ENCODE measurements at places on chromosomes 5 and 9. TPM values are rescaled to one million over a fixed set of nuclear protein-coding genes. Genes with fewer than 3 reads are reported as not detected.

Gene PCDHB4
- total RNA-seq = 3.8 TPM

DNA sequence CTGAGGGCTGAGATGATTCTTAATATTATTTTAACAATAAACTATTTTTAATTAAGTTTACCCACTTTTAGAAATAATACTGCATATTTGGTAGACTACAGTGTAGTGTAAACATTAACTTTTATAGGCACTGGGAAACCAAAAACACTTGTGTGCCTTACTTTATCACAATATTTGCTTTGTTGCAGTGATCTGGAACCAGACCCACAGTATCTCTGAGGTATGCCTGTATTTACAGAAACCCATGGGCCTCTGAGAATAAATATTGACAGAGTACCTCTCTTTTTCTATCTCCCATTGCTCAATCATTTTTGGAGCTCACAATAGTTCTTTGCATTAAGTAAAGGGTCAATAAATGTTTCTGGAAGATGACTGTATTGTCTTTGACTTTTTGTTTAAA lies 73.3 kb downstream of the SLCO4C1 start:
- no peak for DNase-seq

- DNase-seq = no peak
Observed at GRCh38 chr9:33161589-33162132, 5.5 kb downstream of the B4GALT1 start.

- DNase-seq = no peak
Observed at GRCh38 chr5:36147681-36148080, 4.0 kb downstream of the LMBRD2 start.

- no peak for DNase-seq
Observed at GRCh38 chr5:145463634-145464033, 371.5 kb downstream of the PRELID2 start.

Gene TEK
- 36.5 TPM for total RNA-seq

Gene OLFML2A
- 40.2 TPM for total RNA-seq

Gene GMCL2
- total RNA-seq = 0.16 TPM

Gene DEPDC1B
- total RNA-seq = 8.4 TPM

- DNase-seq = no peak
Observed at GRCh38 chr5:158820891-158821290, 278.8 kb downstream of the EBF1 start.

GRCh38 chr9:124137944-124138335 lies 119.8 kb upstream of the NEK6 start:
- no peak for DNase-seq

GRCh38 chr5:88925692-88926490 lies 42.9 kb upstream of the MEF2C start:
- DNase-seq = no peak

Gene TTC1
- 38.2 TPM for total RNA-seq

GRCh38 chr5:123651234-123651633 lies 139.3 kb downstream of the CSNK1G3 start:
- no peak for DNase-seq

Gene CAMK4
- total RNA-seq = 30.9 TPM

DNA sequence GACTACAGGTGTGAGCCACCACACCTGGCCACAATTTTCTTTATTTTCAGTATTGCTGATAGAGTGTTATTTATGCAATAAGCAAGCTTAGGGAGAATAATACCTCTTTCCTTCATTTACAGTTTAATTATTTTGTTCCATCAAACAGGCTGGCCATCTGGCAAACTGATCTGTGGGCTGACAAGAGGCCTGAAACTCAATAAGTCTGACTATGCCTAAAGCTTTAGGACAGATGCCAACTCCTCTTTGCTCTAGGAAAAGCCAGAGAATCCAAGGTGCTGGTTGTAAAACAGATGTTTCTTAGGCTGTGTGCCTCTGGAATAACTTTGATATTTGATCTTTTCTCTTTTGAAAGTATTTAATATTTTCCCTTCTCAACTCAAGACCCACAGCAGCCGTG lies 98.4 kb downstream of the TARS1 start:
- no peak for DNase-seq

GRCh38 chr5:370959-371810 lies 49.7 kb downstream of the AHRR start:
- DNase-seq = no peak

- no peak for DNase-seq
Observed at GRCh38 chr9:37677435-37677834, 26.7 kb downstream of the FRMPD1 start.

Gene C5
- 18.1 TPM for total RNA-seq

Gene CCL21
- 35.7 TPM for total RNA-seq

DNA sequence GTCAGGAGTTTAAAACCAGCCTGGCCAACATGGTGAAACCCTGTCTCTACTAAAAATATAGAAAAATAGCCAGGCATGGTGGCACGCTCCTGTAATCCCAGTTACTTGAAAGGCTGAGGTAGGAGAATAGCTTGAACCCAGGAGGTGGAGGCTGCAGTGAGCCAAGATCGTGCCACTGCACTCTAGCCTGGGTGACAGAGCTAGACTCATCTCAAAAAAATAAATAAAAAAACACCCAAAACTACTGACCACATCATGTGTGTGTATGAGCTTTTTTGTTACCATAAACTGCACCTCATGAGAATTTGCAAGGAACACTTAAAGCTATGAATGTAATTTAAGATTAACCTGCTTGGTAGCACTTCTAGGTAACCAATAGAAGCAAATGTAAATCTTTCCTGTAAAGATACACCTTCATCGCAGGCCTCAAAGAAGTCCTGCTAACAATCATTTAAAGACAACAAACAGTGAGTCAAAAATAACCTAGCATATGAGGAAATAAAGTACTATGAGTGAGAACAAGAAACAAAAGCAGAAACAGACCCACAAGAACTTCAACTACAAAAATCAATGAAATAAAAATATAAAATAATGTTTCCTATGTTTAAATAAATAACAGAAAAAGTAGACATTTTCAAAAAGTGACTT lies 13.0 kb downstream of the SLC38A9 start:
- DNase-seq = no peak

Gene COL27A1
- 21.5 TPM for total RNA-seq

GRCh38 chr9:75930730-75931321 lies 40.4 kb downstream of the PCSK5 start:
- DNase-seq = no peak

Gene KIAA0825
- total RNA-seq = 25.5 TPM

GRCh38 chr5:108303086-108303485 lies 78.8 kb downstream of the FBXL17 start:
- DNase-seq = no peak

Gene ZNF300
- total RNA-seq = 21.3 TPM

Gene DNM1
- 68.3 TPM for total RNA-seq

DNA sequence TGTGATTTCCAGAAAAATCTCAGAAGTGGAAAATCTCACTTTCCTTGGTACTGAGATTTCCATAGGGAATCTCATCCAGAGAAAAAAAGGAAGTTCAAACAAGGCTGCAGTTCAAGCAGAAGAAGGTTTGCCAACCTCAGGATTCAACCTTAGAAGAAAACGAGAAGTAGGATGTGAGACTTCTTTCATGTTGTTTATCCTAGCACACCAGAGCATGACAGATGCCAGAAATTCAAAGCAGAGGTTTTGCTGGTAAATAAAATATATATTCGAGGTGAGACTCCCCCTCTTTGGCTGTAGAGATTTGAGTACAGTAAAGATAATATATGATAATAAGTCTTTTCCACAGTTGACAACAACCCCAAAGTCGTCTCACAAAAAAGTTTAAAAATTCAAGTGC lies 116.9 kb upstream of the SMC2 start:
- DNase-seq = no peak

DNA sequence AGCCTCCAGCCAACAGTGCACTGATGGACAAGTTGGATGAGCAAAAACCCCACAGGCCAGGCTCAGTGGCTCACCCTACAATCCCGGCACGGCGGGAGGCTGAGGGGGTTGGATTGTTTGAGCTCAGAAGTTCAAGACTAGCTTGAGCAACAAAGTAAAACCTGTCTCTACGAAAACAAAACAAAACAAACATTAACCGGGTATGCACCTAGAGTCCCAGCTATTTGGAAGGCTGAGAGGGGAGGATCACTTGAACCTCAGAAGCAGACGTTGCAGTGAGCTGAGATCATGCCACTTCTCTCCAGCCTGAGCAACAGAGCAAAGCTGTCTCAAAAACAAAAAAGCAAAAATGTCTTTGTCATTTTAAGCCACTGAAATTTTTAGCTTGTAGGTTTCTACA lies 55.1 kb upstream of the DMRT1 start:
- DNase-seq = no peak

Gene PCDHB16
- 3.3 TPM for total RNA-seq

DNA sequence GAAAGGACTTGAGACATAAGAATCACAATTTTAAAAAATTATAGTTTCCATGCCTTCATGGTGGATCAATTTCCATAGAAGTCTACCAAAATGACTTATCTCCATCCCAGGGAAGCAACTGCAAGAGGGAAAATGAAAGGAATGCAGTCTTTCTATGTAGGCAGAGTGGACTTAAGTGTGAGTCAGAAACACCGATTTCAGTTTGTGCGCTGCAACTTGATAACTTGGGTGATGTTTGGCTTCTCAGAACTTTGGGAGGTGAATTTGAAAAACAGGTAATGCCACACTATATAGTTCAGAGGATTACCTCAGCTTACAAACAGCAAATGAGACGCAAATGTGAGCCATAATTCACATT lies 708 bp upstream of the CSNK1G3 start:
- no peak for DNase-seq

DNA sequence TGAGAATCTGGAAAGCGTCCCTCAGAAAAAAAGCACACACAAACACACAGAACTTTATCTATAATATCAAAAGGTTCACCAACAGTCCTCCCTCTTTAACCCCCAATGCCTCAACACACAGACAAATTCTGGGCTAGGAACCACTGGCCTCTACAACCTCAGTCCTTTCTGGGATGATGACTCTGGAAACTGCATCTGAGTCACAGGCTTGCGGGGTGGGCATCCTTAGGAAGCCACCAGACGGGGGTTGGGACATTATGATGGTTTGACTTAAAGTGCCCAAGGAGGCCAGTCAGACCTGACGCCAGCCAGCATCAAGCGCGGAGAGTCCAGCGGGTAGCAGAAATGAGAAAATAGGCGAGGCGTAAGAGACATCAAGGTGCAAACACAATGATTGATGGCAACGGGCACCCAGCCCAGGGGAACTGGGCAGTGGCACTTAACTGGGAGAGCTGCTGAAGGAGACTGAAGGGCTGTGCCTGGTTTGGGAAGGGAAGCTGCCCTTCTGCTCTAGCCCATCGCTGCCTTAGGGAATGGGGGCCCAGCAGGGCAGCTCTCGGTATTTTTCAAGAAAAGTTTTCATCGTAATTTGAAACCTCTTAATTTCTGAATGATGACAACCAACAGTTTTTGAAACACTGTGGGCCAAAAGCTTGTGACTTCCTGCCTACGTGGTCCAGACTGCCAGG lies 20.7 kb downstream of the SPRY4 start:
- DNase-seq = no peak

Gene LCN15
- total RNA-seq = not detected

Gene LCN10
- total RNA-seq = not detected

GRCh38 chr5:148834689-148835088 lies 8.3 kb downstream of the ADRB2 start:
- DNase-seq = no peak

DNA sequence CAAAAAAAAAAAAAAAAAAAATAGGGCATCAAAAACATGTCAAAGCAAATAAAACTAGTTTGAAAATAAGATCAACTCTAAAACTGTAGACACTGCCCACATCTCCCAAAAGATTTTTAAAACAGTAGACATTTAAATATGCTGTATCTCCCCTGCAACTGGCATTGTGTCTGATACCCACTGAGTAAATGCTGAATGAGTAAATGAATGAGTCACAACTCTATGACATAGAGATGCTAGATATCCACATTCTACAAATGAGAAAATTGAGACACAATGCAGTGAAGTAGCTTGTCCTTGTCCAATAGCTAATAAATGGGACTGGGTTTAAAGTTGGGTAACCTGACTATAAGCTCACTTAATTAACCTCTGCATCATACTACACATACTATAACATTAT lies 14.1 kb upstream of the MAP1B start:
- DNase-seq = no peak

GRCh38 chr9:128438343-128439109 lies 17.3 kb upstream of the ODF2 start:
- no peak for DNase-seq

Gene FOXI1
- total RNA-seq = not detected

DNA sequence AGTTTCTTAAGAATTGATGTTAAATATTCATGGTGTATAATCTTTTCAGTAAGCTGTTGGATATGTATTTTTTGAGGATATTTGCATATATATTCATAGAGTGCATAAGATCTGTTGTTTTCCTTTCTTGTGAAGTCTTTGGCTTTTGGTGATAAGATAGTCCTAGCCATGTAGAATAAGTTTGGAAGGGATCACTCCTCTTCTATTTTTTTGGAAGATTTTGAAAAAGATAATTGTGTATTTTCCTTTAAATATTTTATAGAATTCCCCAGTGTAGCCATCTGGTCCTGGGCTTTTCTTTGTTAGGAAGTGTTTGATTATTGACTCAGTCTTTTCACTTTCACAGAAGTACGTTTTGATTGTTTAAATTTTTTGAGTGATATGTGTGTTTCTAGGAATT lies 318.8 kb upstream of the CDH10 start:
- DNase-seq = no peak

- no peak for DNase-seq
Observed at GRCh38 chr5:13107537-13107936, 837.0 kb downstream of the DNAH5 start.

Measured in urinary bladder (tissue), 4 donors.